ENCODE measurements at places on chromosomes 7 and 10.

- no peak for DNase-seq
Measured at GRCh38 chr10:84563355-84563754, 235.0 kb downstream of the CCSER2 start.

GRCh38 chr7:132250480-132251326 is 325.6 kb downstream of the PLXNA4 start:
- DNase-seq = no peak

GRCh38 chr10:4070921-4071660 is 286.1 kb upstream of the KLF6 start:
- no peak for DNase-seq

DNA sequence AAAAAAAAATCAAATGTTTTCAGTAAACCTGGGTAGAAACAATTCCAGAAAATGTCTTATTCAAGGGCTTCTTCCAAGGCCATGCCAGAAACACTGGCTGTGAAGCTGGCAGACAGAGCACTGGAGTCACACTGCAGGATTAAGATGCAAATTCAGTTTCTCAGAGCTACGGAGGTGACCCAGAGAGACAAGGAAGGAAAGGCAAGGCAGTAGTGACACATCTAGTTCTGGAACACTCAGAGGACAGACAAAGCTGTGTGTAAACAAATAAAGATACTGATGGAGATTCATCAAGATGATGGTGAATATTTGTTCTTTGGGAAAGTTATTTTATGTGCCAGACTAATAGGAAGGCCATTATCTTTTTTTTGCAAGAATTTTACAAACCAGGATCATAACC is 608.3 kb upstream of the C7orf33 start:
- DNase-seq = no peak

DNA sequence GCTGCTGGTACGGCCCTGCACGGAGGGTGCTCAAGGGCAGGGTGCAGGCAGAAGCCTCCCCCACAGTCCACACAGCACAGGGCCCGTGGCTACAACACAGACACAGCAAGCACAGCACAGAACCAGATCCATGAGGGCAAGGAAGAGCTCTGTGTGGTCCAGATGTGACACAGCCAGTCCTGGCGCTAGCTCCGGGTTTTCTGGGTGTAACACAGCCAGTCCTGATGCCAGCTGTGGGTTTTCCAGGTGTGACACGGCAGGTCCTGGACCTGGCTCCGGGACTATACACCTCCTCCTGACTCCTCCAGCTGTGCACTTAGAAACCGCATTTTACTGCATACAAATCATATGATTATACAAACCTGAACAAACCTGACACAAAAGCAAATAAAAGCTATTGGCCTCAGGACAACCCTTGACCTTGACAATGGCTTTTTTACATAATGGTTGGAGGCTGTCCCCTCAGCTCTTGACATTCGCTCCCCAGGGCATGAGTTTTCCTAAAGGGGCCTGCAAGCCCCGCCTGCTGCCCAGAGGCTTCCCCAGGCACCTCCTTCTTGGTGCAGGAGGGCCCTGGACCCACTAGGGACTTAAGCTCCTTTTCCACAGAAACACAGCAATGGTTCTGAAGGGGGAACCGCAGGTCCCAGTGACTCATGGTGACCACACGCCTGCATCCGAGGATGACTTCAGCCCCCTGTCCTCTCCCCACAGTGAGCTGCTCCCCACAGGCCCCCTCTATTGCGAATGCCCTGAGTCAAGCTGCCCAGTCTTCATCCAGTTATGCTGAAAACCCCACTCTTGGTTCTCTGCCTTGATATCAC is 209.6 kb downstream of the PTPRN2 start:
- DNase-seq = no peak

GRCh38 chr10:102777711-102778453 is 34.1 kb downstream of the WBP1L start:
- no peak for DNase-seq

DNA sequence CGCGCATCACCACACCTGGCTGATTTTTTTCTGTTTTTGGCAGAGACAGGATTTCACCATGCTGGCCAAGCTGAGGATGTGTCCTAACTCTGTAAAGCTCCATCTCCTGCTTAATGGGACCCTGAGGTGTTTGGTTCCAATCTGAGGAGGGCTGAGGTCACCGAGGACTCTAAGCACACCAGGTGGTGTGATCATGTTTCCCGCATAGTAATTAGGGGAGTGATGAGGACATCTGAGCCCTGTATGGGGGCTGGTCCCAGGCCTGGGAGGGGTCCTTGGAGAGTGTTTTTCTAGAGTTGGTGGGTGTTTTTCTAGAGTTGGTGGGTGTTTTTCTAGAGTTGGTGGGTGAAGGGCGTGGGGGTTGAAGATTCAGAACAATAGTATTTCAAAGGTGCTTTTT is 3.0 kb upstream of the ABHD11 start:
- DNase-seq = no peak
